Stimulated activated naive CD8-positive, alpha-beta T cell treated with anti-CD3 and anti-CD28 coated beads, Interleukin-15, Interleukin-2, amounts not matched to agents 100 U/mL and 50 U/mL, for 24 hours (primary cell): ENCODE measurements at places on chromosomes 2 and 18.
A peak's percentile ranks its signal among the peaks of the same experiment; 100 is the strongest.

GRCh38 chr2:134858245-134858644 lies 19.8 kb downstream of the ACMSD start:
- DNase-seq = no peak

DNA sequence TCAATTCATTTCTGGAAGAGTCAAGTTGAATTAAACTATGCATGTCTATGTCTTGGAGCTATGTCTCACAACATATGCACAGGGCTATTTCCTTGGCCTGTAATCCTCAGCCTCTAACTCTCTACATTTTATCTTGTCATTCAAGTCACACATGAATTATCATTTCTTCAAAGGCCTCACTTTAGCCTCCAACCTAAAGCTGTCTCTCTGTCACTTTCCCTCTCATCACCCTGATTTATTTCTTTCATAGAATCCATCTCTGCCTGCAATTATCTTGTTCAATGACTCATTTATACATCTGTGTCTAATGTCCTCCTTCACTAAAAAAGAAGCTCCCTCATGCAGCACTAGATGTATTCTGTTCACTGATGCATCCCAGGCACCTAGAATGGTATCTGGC lies 614.2 kb upstream of the REG3G start:
- no peak for DNase-seq

DNA sequence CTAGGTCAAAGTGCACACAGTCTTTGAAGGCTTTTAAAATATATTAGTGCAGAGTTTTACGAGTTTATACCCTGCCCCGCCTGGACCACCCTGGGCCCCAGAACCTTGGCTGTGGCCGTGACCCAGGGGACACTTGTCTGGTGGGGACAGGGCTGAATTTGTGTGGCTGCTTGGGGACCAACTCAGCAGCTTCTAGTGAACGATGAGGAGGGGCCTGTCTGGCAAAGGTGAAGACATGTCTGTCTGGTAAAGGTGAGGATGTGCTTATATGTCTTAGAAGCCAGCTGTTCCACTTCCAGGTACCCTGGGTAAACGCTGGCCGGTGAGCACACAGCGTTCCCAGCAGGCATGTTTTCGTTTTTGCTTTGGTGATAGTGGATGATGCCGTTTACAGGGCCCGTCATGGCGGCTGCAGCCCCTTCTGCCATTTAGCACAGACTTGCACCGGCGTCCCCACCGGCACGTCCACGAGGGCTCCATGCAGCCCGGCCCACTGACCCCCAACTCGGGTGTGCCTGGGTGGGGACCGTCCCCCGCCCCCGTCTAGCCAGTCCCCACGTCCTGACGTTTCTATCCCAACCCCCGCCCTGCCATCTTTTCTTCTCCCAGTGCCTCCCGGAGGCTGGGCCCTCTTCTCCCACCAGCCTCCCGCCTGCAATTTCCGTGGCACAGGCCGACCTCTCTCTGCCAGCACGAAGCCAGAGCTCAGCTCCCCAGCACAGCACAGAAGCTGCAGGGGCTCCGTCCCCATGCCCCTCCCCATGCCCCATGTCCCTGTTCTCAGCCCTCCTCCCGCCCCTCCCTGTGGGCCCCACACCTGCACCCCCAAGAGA lies 67.8 kb downstream of the SLC66A2 start:
- DNase-seq = no peak

GRCh38 chr2:2942225-2942624 lies 435.4 kb downstream of the EIPR1 start:
- DNase-seq = no peak

DNA sequence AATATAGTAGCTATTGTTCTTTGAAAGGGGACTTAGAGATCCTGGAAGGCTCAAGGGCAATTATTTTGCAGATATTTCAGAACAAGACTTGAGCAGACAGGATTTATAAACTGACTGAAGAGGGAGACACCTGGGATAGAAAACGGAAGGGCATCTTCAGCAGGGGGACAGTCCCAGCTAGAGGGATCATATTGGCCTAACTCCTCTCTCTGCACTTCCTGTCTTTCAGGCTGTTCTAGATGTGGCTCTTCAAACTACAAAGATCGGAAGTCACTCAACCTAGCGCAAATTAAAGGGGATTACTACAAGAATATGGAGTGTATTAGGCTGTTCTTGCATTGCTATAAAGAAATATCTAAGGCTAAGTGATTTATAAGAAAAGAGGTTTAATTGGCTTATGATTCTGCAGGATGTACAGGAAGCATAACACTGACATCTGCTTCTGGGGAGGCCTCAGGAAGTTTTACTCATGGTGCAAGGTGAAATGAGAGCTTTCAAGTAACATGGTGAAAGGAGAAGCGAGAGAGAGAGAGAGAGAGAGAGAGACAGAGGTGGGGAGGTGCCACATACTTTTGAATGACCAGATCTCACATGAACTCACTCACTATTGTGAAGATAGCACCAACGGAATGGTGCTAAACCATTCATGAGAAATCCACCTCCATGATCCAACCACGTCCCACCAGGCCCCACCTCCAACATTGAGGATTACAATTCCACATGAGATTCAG lies 5.3 kb upstream of the CTIF start:
- no peak for DNase-seq

DNA sequence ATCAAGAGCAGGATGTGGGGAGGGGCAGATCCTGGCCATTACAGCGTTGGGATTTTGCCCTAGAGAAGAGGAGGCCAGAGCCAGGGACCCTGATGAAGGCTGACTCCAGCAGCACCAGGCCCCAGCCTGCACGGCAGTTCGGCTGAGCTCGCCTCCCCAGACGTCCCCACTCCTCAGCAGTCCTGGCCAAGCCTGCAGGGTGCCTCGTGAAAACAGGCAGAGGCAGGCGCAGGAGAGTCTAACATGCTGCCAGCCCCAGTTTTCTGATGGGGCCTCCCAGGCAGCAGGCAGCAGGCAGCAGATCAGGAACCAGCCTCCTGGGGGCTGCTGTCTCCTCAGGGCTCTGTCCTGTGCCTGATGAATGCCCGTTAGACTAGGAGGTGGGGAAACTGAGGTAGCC lies 19.7 kb upstream of the GLI2 start:
- no peak for DNase-seq

GRCh38 chr18:23580677-23581367 lies 5.5 kb downstream of the NPC1 start:
- DNase-seq = no peak

GRCh38 chr2:9655441-9656269 lies 24.9 kb upstream of the YWHAQ start:
- DNase-seq = peak; percentile 39

- no peak for DNase-seq
Observed at GRCh38 chr2:34408100-34408499, 809.0 kb upstream of the FAM98A start.

GRCh38 chr2:224343226-224343625 lies 58.7 kb downstream of the FAM124B start:
- DNase-seq = no peak

DNA sequence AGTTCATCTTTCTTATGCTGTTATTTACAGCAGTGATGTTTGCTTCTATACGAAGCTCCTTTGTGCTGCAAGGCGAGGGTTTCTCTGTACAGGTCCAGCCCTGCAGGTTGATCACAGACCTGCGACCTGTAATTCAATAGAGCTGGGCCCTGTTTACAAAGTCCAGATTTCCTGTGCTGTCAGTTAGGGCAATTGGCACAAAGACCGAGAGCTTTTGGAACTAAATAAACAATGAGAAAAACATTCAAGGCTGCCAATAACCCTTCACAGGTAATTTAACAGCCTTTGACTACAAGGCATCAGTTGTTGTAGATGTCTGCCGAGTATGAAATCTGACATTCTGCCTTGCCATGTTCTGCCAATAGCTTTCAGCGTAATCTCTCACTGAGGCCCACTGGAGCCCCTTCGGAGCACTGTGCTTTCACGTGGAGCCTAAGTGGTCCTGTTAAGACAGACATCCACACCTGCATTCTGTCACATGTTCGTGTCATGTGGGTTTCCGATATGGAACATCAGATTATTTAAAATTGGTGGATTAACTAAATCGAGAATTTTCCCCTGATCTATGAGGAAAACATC lies 232.5 kb downstream of the PTGR3 start:
- no peak for DNase-seq

DNA sequence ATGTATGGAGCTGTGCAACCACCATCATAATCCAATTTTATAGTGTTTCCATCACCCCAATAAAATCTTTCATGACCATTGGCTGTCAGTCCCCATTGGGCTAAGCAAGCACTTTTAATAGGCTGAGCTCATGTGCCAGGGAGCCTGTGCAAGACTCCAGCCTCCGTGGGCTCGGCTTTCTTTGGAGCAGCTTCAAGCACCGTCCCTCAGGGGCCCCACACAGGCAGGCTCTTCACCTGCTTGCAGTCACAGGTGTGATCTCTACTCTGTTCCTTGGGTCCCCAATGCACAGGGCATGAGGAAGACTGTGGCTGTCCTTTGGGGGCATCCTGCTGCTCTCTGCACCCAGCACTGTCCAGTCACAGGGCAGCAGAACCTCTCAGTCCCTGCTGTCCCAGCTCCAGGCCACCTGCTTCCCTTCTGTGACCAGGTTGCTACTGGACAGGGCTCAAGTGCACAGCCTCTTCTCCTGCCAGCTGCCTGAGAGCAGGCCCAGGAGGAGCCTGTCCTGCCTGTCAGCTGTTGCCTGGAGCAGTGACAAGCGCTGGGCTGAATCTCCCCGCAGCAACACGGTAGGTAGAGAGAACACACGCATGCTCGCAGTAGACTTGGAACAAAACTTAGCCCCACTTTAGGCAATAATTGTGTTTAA lies 40.7 kb upstream of the TMEM131 start:
- DNase-seq = no peak

- DNase-seq = no peak
Observed at GRCh38 chr2:224893848-224894247, 148.4 kb downstream of the DOCK10 start.

DNA sequence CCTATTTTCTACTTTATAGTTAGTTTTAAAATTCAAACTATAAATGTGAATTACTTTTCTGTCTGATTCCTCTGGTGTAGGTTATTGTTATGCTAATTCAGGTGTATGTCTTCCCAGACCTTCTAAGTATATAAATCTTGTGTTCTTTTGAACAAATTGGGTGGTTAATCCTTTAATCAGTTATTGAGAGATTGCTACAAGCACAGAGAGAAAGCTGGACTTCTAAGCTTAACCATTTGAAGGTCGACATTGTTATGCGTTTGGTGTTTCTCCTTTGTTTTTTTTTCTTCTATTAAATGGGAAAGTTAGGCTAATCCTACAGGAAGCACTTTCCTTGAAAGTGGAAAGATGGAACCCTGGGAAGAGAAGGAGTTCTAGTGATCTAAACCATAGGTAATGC lies 592.6 kb downstream of the SLC4A3 start:
- DNase-seq = no peak

GRCh38 chr2:15769676-15770547 lies 170.4 kb upstream of the MYCN start:
- no peak for DNase-seq

DNA sequence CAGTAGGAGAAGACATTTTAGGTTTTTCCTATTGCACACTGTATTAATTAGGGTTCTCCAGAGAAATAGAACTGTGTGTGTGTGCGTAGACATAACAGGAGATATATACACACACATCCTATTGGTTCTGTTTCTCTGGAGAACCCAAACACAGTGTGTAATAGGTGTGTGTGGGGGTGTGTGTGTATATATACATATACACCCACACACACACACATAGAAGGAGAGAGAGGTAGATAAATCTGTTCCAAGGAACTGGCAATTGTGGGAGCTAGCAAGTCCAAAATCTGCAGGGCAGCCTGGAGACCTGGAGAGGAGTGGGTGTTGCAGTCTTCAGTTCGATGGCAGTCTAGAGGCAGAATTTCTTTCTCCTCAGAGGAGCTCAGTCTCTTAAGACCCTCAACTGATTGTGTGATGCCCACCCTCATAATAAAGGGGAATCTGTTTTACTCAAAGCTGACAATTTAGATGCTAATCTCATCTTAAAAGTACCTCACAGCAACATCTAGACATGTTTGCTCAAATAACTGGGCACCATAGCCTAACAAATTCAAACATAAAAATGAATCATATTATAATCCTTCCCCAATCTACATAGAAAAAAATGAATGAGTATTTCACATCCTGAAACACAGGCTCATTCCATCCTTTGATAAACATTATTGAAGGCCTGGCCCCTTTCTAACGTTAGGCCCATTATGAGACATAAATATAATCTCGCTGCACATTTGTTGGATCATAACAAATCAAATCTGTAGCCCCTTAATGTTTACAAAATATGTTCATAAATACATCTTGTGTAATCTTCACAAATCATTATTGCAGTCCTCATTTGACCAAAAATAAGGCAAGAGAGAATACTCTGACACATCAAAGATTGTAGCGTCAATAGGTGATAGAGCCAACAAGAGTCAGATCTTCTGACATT lies 35.1 kb upstream of the RTN4 start:
- DNase-seq = no peak

DNA sequence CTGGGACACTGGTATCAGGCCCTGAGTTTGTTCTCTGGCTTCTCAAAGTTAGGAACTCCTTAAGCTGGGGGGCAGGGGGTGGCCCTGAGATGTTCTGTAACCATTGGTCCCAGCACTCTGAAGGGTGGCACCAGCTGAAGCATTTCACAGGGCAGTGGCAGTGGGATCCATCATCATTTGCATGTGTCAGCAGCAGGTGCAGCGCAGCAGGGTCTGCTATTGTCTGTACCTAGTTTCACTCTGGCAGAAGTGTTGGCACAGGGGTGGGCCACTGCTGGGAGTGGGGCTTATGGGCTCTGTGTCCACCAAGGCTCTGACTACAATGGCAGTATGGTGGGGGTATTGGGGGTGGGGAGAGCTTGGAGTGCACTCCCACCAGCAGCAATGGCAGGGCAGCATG lies 460.4 kb upstream of the ZNF804A start:
- DNase-seq = no peak

DNA sequence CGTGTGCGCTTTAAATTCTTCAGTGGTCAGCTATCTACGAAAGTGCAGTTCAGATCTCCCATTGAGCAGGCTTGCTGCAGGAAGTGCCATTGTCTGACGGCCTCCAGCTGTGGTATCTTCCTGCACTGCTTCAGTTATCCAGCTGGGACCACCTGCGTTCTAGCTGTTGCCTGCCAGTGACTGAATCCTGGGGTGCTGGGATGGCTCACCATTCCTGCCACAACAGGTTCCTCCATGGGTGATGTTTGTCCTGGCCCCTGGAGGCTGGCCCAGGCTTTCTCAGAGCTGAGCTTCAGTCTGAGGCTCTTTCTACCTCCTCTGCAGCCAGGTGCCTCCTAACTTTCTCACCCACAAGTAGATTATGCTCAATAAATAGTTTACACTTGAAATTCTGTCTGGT lies 498.5 kb upstream of the HS6ST1 start:
- DNase-seq = no peak

DNA sequence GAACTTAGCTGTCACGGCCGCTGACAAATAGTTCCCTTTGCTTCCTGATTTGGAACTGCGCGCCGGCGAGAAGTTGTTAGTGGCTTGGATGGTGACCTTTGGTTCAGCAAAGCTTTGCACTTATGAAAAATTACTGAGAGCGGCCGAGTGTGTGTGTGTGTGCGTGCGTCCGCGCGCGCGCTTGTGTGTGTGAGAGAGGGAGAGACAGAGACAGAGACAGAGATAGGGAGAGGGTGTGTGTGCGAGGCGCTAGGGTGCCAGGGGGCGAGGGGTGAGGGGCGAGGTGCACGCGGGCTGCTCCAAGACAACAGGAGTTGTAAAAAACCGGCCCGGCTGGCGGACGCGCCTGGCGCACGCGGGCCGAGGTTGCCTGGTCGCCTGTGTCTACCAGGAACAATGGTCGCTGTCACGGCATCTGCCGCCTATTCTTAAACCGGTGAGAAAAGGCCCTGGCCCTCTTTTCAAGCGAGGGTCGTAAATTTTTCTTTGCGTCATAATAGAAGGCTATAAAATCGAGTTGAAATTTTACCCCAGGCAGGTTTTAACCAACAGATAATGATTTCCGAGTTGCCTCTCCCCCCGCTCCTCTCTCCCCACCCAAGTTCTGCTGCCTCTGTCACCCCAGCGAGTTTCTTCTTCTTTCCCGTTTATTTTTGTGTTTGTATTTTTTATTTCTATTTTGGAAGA lies 535 bp downstream of the HOXD3 start:
- no peak for DNase-seq
